AG20443 (cell line): ENCODE measurements at places on chromosomes 13 and 19.

GRCh38 chr13:29304148-29304547 is 291.3 kb downstream of the SLC7A1 start:
- DNase-seq: no peak

GRCh38 chr19:40006273-40006691 is 9.4 kb downstream of the ZNF546 start:
- peak; percentile 62 for DNase-seq

DNA sequence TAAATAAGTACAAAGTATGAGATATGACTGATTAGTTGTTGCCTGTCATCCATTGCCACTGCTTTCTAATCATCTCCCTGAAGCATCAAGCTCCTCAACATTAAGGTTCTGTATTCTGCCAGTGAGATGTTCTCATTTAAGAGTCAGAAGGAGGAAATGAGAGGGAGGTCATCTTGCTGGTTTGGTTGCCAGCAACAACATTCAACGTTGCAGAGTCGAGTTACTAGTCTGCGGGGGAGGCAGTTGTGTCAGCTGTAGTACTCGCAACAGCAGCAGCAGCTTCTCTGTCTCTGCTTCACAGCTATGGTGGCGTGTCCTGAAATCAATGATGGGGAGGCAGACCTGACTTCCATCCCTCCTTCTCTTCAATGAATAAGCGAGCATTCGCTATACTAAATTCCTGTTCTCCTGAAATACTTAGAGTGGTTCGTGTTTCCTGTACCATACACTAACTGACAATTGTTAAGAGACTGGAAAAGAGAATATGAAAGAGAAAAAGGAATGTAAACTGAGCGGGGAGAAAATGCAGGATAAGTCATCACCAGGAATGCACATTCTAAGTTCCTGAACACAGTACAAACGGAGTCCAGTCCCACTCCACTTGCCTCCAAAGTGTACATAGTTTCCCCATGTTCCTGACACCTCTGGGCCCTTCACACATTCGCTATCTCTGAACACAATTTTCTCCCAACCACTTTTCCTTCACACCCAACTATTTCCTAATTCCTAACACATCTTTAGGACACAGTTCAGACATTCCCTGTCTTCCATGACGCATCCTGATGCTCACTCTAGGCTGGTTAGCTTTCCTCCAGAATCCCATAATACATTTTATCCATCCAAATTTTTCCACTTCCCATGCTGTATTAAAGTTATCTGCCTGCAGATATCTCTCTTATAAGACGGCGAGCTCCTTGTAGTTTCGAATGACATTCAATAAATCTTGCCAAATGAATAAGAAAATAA is 263.0 kb downstream of the KLF12 start:
- DNase-seq: peak; percentile 24

DNA sequence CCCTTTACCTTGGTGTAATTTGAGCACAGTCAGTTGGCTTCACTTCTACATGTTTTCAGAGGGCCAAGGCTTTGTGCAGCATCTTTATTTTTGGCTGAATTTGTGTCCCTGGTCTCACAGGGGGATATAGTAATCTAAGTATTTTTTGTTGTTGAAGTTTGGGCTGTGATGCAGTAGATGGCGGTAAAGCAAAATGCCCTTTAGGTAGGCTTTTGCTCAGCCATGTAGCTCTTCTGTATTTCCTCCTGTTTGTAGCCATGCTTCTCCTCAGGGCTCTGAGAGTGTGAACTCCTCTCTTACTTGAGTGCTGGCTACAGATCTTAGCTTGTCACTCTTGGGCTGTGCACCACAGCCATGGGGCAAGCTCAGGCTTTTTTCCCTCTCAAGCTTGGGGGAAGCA is 328.6 kb downstream of the SLITRK5 start:
- DNase-seq: peak; percentile 11

- peak; percentile 49 for DNase-seq
Observed at GRCh38 chr19:10112895-10113591, 1.6 kb downstream of the P2RY11 start.

GRCh38 chr19:10631874-10632273 is 6.5 kb downstream of the SLC44A2 start:
- DNase-seq: no peak

- no peak for DNase-seq
Observed at GRCh38 chr19:912181-913079, 589 bp downstream of the R3HDM4 start.

GRCh38 chr19:39362682-39363657 is 20.7 kb downstream of the SAMD4B start:
- DNase-seq: peak; percentile 58

DNA sequence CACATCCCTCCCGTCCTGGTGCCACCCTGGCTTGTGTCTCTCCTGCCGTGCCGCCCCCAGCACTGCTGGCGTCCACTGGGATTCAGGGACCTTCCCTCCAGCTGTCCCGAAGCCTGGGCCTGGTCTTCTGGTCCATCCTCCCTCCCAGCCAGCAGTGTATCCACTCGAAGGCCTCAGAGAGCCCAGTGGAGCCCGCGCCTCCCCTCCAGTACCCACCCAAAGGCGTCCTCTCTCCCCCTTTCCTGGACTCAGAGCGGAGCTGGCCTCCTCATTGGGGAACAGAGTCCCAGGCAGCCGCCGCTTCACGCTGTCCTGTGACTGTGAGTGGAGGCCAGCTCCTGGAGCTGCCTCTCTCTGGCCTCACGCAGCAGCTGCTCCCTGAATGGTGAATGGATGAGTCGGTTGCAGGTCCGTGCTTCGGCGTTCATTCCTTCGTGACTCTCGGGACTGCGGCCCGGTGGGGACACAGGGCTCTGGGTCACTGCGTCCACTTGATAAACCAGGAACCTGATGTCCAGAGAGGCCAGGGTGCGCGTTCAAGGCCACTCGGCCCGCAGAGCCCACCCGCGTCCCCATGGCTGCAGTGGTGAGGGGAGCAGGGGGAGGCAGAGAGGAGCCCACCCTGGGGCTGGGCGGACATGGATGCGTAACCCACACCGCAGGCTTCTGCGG is 12.1 kb downstream of the ONECUT3 start:
- no peak for DNase-seq

- no peak for DNase-seq
Observed at GRCh38 chr19:30755581-30755980, 383.4 kb downstream of the ZNF536 start.

- DNase-seq: no peak
Observed at GRCh38 chr13:113561417-113562084, 23.0 kb upstream of the TFDP1 start.

DNA sequence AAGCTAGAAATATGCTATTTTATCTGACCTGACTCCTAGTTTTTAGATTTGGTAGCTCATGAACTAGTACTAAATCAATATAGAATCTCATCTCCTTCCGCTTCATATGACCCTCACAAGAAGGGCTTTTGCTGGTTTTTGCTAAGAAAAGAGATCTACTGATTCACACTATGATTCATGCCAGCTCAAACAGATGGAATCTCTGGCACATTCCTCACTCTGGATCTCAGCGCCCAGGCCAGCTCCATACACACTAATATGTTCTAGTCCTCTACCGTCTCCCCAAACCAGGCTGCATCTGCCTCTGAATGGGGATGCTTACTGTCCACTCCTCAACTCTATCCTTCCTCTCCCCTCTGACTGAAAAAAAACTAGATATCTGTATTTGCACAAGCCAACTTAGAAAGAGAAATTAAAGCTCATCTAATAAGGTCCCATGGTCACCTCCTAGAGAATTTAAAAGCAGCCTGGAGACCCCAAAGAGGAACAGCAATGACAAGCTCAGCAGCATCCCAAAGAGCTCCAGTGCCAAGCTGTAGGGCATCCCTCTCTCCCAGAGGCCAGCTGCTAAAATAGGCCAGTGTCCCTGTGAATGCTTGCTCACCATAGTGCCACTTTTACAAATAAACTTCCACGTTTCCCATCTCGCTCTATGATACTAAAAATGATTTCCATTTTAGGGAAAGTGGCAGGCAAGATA is 74.9 kb downstream of the LHFPL6 start:
- DNase-seq: peak; percentile 91

DNA sequence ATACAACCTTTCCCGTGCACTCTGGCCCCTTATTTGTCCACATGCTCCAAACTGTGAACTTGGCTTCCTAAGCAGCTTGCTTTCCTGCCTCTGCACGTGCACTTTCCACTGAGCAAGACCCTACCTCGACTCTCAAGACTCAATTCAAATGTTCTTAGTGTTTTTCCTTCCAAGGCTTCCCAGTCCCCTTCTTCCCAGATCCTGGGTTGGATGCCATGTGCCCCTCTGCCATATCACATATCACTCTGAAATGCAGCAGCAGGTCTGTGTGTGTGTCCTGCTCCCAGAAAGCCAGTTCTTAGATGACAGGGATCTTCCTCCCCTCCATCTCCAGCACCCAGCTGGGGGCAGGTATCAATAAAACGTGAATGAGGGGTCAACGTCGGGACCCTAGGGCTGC is 3.0 kb downstream of the ZNF557 start:
- no peak for DNase-seq

DNA sequence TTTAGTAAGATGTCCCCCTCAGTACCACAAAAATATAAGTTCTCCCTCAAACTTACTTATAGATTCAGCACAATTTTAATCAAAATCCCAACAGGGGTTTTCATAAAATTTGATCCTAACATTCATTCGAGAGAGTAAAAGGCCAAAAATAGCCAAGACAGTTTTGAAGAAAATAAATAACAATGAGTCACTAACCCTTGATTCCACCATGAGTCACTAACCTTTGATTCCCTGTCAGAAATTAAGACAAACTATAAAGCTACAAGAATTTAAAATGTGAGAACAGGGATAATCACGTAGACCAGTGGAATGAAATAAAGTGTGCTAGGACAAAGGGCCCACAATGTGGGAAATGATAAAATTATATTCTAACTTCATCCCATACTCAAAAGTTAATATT is 320.3 kb downstream of the SUCLA2 start:
- peak; percentile 39 for DNase-seq

DNA sequence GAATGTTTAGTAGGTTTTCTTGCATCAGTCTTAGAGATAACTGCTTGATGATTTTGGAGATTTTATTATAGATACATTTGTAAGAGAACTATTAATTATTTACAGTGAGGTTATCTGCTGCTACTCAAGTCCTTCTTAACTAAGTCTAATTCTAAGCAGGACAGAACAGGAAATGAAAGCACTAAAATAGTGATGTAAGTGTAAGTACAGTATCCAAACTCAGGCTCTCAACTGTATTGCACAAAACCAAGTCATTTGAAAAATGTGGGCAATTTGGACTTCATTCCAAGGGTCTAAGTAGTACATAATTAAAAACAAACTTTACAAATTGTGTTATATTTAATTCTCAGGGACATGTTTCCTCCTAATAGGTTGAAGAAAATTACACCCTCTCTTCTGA is 417.1 kb downstream of the ITGBL1 start:
- no peak for DNase-seq
